ENCODE measurements at places on chromosomes 3 and 15.
A peak's percentile ranks its signal among the peaks of the same experiment; 100 is the strongest.

GRCh38 chr15:59221511-59222505, 15.2 kb downstream of the LDHAL6B start:
- no peak for DNase-seq

- no peak for DNase-seq
Measured at GRCh38 chr3:162175878-162176277, 679.3 kb downstream of the OTOL1 start.

DNA sequence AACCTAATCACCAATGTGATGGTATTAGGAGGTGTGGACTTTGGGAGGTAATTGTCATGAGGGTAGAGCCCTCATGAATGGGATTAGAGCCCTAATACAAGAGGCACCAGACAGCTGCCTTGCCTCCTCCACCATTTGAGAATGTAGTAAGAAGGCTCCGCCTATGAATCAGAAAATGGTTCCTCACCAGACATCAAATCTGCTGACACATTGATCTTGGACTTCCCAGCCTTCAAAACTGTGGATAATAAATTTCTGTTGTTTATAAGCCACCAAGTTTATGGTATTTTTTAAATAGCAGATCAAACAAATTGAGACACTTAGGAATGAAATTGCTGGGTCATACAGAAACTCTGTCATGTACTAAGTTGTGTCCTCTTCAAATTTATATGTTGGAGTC, 56.8 kb upstream of the COL6A5 start:
- no peak for DNase-seq

- DNase-seq = no peak
Measured at GRCh38 chr15:90907838-90908507, 4.9 kb downstream of the MAN2A2 start.

- DNase-seq = peak; percentile 74
Measured at GRCh38 chr15:64985366-64986033, 4.2 kb downstream of the SPG21 start.

- DNase-seq = no peak
Measured at GRCh38 chr3:356952-357351, 160.4 kb downstream of the CHL1 start.

DNA sequence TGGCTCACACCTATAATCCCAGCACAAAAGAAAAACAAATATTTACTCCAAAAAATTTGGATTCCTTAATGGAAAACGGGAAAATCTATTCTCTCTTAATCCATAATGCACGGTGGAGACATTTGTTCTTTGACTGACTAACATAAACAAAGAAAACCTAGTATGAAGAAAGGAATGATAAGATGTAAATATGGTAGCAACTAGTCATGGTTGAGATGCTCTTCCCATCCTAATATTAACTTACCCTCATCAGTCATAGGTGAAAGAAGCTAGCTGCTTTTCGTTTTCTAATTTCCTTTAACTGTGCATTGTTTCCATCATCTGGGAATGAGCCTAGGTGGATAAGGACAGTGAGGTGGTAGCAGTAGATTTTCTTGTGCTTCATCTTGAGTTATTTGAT, 22.0 kb downstream of the MAP4 start:
- DNase-seq = no peak

DNA sequence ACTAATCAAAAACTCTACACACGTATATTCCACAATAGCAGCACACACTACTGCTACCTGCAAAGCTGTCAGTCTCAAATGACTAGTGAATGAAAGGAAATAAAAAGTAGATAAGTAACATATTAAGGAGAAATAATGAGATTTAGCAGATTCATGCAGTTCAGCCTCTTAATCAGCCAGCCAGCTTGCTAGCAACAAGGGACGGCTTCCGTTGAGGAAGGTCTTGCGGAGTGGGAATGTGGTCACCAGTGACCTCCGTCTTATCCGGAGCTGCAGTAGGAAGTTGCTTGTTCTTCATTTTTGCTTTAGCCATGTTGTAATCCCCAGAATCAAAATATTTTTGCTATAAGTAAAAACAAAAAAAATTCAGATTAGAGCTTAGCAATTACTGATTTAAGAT, 17.1 kb downstream of the ARPP19 start:
- DNase-seq = no peak

Measured in KBM-7 (cell line).